Uterus (tissue), 4 donors: ENCODE measurements at places on chromosomes 5 and 9. TPM values are rescaled to one million over a fixed set of nuclear protein-coding genes. Genes with fewer than 3 reads are reported as not detected.

The BTNL9 gene
- total RNA-seq: 19.1 TPM

The ITGA1 gene
- 91.9 TPM for total RNA-seq

The SYK gene
- 7.4 TPM for total RNA-seq

The BARHL1 gene
- not detected for total RNA-seq

The PDE6A gene
- not detected for total RNA-seq

The MEGF10 gene
- total RNA-seq: 3.5 TPM

The IFNA13 gene
- total RNA-seq: not detected

The PCA3 gene
- total RNA-seq: 0.43 TPM

The FGD3 gene
- 3.0 TPM for total RNA-seq

The RASGEF1C gene
- total RNA-seq: not detected

The ZFP2 gene
- total RNA-seq: 0.26 TPM

The CCDC171 gene
- total RNA-seq: 45.6 TPM

The SLC34A3 gene
- total RNA-seq: not detected

The SLC6A7 gene
- not detected for total RNA-seq

The TTC39B gene
- total RNA-seq: 21.9 TPM

The PTGES gene
- total RNA-seq: not detected

The PTPRD gene
- 136 TPM for total RNA-seq

The PAIP2 gene
- total RNA-seq: 144 TPM

- no peak overlapping the region for H3K4me3 ChIP-seq
- no peaks in the 10 kb centered on the region for H3K4me1 ChIP-seq
- H3K27me3 ChIP-seq: no peaks in the 10 kb centered on the region
- no peak for DNase-seq
- no peaks in the 10 kb centered on the region for H3K36me3 ChIP-seq
Measured at GRCh38 chr9:106104887-106105286, 410.5 kb downstream of the TMEM38B start.

- no peak overlapping the region for H3K27ac ChIP-seq
- DNase-seq: no peak
- no peaks in the 10 kb centered on the region for H3K4me1 ChIP-seq
- no peaks in the 10 kb centered on the region for H3K36me3 ChIP-seq
- H3K27me3 ChIP-seq: no peaks in the 10 kb centered on the region
- no peak overlapping the region for H3K4me3 ChIP-seq
Measured at GRCh38 chr5:110840347-110840960, 101.6 kb downstream of the SLC25A46 start.

GRCh38 chr5:82074950-82075349 lies 103.1 kb downstream of the ATG10 start:
- no peak for DNase-seq
- no peak overlapping the region for H3K4me3 ChIP-seq
- H3K27me3 ChIP-seq: no peaks in the 10 kb centered on the region
- no peaks in the 10 kb centered on the region for H3K4me1 ChIP-seq
- H3K36me3 ChIP-seq: no peaks in the 10 kb centered on the region

GRCh38 chr5:56229111-56229510 lies 4.0 kb downstream of the ANKRD55 start:
- H3K36me3 ChIP-seq: no peaks in the 10 kb centered on the region
- H3K27ac ChIP-seq: no peak overlapping the region
- H3K27me3 ChIP-seq: no peaks in the 10 kb centered on the region
- no peak for DNase-seq
- no peaks in the 10 kb centered on the region for H3K4me1 ChIP-seq

DNA sequence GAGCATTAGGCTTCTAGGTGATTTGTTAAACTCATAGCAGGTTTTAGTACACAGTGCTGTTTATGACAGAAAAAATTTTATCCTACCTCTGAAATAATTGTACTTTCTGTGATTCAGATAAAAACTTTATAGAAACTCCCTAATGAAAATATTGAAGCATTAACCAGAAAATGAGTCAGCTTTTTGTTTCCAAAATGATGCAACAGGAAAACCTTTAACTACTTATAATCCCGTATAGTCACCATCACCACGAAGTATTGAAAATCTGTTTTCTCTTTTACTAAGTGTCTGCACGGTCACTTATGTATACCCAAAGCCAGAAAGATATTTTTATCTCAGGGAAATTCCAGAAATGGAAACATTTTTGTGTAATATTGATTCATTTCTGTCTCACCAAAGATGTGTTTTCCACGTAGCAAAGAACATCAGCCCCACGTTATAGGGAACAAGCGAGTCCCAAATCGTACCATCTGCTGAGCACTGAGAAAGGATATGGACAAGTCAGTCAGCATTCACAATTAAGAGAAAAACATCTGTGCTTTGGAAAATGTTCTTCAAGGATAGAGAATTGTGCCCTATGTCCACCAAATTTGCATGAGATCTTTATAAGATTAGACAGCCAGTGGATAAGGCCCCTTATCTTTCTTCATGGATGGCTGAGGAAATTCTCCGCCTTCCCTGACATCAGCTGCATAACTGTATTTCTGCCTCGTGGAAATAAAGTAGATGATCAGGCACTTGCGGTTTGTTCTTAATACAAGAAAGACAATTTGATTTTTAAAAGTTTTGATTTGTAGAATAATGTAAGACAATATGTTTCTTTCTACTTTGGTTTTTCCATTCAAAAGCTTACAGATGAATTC lies 41.9 kb downstream of the TNFAIP8 start:
- no peak for DNase-seq
- no peak overlapping the region for H3K4me3 ChIP-seq
- H3K27ac ChIP-seq: no peak overlapping the region
- H3K36me3 ChIP-seq: no peaks in the 10 kb centered on the region
- H3K4me1 ChIP-seq: no peaks in the 10 kb centered on the region
- no peaks in the 10 kb centered on the region for H3K27me3 ChIP-seq

GRCh38 chr9:136059851-136060670 lies 35.0 kb downstream of the NACC2 start:
- no peaks in the 10 kb centered on the region for H3K36me3 ChIP-seq
- H3K4me1 ChIP-seq: no peaks in the 10 kb centered on the region
- no peak overlapping the region for H3K4me3 ChIP-seq
- no peak overlapping the region for H3K27ac ChIP-seq

- H3K27ac ChIP-seq: no peak overlapping the region
- H3K36me3 ChIP-seq: no peaks in the 10 kb centered on the region
- no peaks in the 10 kb centered on the region for H3K27me3 ChIP-seq
Measured at GRCh38 chr5:72921886-72922285, 34.0 kb upstream of the FCHO2 start.

GRCh38 chr5:15452781-15453180 lies 47.2 kb upstream of the FBXL7 start:
- H3K4me3 ChIP-seq: no peak overlapping the region
- H3K27ac ChIP-seq: no peak overlapping the region

GRCh38 chr5:161572914-161573313 lies 26.4 kb upstream of the GABRB2 start:
- no peaks in the 10 kb centered on the region for H3K36me3 ChIP-seq
- no peaks in the 10 kb centered on the region for H3K27me3 ChIP-seq

GRCh38 chr9:95505717-95506427 lies 10.9 kb downstream of the PTCH1 start:
- peak overlapping the region; percentile 93 for H3K27ac ChIP-seq
- no peaks in the 10 kb centered on the region for H3K36me3 ChIP-seq
- peak; percentile 71 for DNase-seq
- no peaks in the 10 kb centered on the region for H3K4me1 ChIP-seq
- peak overlapping the region; percentile 89 for H3K4me3 ChIP-seq

DNA sequence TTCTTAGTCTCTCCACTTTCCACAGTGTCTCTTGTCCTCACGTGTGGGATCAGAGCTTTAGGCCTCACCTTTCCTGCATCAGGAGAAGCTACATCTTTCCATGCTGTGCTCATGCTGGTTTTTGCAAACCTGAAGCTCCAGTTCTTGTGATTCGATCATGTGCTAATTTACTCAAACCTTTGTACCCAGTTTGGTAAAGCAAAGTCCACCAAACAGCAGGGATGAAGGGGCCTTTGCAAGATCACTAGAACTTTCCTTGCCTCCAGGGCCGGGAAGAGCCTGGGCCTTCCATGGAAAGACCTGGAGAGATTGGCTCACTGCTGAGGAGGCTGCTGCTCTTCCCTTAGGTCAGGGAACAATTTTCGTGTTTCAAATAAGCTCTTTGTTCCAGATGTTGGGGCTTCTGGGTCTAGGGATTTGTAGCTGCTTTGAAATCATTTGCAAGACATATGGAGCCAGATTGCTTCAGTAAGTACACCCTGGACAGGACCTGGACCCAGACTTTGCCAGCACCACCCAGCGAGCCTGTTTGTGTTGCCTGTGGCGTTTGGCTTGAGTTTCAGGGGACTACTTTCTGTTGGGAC lies 18.7 kb upstream of the SPATA31E1 start:
- H3K4me1 ChIP-seq: no peaks in the 10 kb centered on the region
- H3K27me3 ChIP-seq: no peaks in the 10 kb centered on the region
- no peak overlapping the region for H3K27ac ChIP-seq
- no peak for DNase-seq
- H3K36me3 ChIP-seq: no peaks in the 10 kb centered on the region

GRCh38 chr5:75756981-75757380 lies 39.7 kb upstream of the POC5 start:
- H3K4me1 ChIP-seq: no peaks in the 10 kb centered on the region
- no peak overlapping the region for H3K4me3 ChIP-seq
- no peaks in the 10 kb centered on the region for H3K36me3 ChIP-seq
- no peak for DNase-seq
- H3K27me3 ChIP-seq: no peaks in the 10 kb centered on the region

DNA sequence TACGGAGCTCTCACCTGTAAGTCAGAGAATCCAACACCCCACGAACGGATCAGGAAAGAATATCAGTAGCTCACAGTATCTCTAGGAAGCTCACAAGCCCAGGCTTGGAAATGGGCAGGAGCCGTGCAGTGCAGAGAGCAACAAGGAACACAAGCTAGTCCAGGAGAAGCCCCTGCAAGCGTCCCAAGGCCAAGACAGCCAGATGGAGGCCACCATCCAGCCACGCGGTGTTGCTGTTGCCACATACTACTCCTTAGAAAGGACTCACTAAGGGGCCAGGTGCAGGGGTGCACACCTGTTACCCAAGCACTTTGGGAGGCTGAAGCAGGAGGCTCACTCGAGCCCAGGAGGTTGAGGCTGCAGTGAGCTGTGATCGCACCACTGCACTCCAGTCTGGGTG lies 15.4 kb upstream of the VAV2 start:
- no peak overlapping the region for H3K27ac ChIP-seq
- no peaks in the 10 kb centered on the region for H3K27me3 ChIP-seq
- DNase-seq: no peak

DNA sequence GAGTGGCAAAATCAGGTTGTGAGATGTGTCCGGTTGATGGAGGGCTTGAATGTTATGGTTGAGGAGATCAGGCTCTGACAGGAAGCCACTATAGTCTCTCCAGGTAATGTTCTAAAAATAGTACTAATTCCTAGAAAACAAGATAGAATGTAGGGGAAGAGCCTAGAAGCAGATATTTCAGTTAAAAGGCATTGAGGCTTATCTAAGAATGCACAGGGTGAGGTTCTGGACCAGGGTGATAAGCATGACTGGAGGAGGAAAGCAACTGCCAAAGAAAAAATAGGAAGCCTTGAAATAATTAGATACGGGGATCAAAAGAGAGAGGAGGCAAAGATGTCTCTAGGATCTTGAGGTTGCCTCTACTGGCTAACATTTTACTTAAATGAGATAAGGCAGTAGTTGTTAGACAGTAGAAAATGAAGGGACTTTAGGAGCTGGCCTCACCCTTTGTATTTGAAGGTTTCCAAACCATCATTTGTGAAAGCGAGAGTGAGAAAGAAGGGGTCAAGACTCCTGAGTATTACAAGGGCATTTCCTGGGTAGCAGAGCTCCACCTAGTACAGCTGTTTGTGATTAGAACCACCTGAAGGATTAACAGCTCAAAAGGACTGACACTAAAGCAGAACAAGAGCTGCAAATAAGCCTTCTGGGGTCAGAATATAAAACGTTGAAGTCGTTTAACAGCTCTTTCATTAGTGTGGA lies 15.4 kb upstream of the ARL15 start:
- H3K27ac ChIP-seq: no peak overlapping the region
- no peak for DNase-seq
- H3K36me3 ChIP-seq: no peaks in the 10 kb centered on the region
- no peak overlapping the region for H3K4me3 ChIP-seq
- no peaks in the 10 kb centered on the region for H3K4me1 ChIP-seq

DNA sequence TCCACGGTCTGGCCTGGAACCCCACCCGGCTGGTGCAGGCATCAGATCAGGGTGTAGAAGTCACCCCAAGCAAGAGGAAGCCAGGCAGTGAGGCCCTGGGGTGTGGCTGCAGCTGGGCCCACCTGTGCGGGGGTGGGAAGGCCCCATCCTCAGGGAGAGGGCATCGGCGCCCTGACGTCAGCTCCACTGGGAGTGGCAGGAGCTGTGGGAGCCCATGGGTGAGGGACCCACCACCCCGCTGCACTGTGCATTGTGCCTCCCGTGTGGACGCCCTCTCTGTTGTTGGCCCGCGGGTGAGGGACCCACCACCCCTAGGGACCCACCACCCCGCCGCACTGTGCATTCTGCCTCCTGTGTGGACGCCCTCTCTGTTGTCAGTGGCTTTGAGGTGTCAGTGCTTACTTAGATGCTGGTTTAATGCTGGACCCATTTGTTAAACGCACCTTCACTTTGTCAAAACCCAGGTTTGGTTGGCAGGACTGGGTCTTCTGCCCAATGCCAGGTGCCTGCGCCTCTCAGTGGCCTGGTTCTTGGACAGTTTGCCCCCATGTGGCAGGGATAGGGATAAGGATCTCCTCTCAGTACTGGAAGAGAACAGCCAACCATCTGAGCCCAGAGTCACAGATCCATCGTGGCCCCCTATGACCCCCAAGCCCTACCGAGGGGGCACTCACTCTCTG lies 6.9 kb upstream of the EXOC3 start:
- no peaks in the 10 kb centered on the region for H3K36me3 ChIP-seq
- no peak overlapping the region for H3K27ac ChIP-seq
- H3K27me3 ChIP-seq: no peaks in the 10 kb centered on the region
- H3K4me1 ChIP-seq: no peaks in the 10 kb centered on the region

GRCh38 chr5:163580516-163580915 lies 75.1 kb downstream of the MAT2B start:
- no peaks in the 10 kb centered on the region for H3K27me3 ChIP-seq
- no peaks in the 10 kb centered on the region for H3K4me1 ChIP-seq
- DNase-seq: no peak

- no peak overlapping the region for H3K27ac ChIP-seq
- no peaks in the 10 kb centered on the region for H3K27me3 ChIP-seq
- no peaks in the 10 kb centered on the region for H3K36me3 ChIP-seq
Measured at GRCh38 chr5:154275566-154275965, 85.0 kb downstream of the GALNT10 start.

- no peaks in the 10 kb centered on the region for H3K27me3 ChIP-seq
- H3K27ac ChIP-seq: no peak overlapping the region
- no peak overlapping the region for H3K4me3 ChIP-seq
- DNase-seq: no peak
Measured at GRCh38 chr5:6383376-6383775, 5.0 kb upstream of the MED10 start.

DNA sequence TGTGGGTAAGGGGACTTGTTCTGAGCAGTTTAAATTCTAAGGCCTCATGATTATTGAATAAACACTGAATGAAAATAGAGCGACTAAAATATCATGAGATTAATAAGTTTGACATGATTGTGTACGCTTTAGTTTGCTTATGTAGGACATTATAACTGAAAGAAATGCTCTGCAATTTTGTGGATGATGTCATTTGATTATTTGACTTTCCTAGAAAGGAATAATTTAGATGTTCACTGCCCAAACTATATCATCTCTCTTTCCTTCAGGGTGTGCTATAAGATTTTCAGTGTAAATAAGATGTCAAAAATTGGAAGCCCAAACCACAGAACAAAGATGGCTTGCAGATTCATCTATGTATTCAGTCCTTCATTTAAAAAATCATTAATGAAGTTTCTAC lies 115.7 kb upstream of the MTAP start:
- no peaks in the 10 kb centered on the region for H3K4me1 ChIP-seq
- DNase-seq: no peak
- H3K36me3 ChIP-seq: no peaks in the 10 kb centered on the region
- no peak overlapping the region for H3K27ac ChIP-seq

- no peaks in the 10 kb centered on the region for H3K27me3 ChIP-seq
- H3K4me3 ChIP-seq: no peak overlapping the region
- H3K36me3 ChIP-seq: no peaks in the 10 kb centered on the region
Measured at GRCh38 chr9:134937566-134938345, 20.0 kb upstream of the FCN1 start.
